ENCODE measurements at places on chromosomes 6 and 20. TPM values are rescaled to one million over a fixed set of nuclear protein-coding genes. Genes with fewer than 3 reads are reported as not detected.
A peak's percentile ranks its signal among the peaks of the same experiment; 100 is the strongest.

Gene C20orf202
- not detected for total RNA-seq

Gene KCNQ5
- not detected for total RNA-seq

Gene ZNF831
- total RNA-seq, result 0.20 TPM

Gene RFX6
- not detected for total RNA-seq

Gene BFSP1
- total RNA-seq, result 1.7 TPM

Gene VSTM2L
- total RNA-seq, result under 0.01 TPM

Gene CCDC170
- not detected for total RNA-seq

Gene ZNF334
- 0.40 TPM for total RNA-seq

Gene ADGRF4
- total RNA-seq, result not detected

Gene SPDEF
- not detected for total RNA-seq

Gene TMEM217
- total RNA-seq, result 8.5 TPM

DNA sequence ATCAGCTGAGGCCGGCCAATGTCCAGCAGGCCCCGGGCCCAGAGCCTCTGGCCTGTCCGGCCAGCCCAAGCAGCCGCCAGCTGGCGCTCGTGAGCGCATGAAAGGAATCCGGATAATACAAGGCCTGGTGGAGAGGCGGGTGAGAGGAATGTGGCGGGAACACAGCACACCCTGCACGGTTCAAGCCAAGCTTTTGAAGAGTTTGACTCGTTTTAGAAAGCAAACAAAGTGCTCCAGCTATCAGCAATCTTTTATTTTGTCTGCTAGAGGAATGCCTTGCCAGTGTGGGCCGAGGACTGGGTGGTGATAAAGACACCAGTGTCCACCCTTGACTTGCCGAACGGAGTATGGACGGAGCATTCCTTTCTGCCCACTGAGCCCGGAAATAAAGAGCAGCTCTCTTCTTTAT, 9.3 kb upstream of the NEDD9 start:
- DNase-seq, result peak; percentile 17

DNA sequence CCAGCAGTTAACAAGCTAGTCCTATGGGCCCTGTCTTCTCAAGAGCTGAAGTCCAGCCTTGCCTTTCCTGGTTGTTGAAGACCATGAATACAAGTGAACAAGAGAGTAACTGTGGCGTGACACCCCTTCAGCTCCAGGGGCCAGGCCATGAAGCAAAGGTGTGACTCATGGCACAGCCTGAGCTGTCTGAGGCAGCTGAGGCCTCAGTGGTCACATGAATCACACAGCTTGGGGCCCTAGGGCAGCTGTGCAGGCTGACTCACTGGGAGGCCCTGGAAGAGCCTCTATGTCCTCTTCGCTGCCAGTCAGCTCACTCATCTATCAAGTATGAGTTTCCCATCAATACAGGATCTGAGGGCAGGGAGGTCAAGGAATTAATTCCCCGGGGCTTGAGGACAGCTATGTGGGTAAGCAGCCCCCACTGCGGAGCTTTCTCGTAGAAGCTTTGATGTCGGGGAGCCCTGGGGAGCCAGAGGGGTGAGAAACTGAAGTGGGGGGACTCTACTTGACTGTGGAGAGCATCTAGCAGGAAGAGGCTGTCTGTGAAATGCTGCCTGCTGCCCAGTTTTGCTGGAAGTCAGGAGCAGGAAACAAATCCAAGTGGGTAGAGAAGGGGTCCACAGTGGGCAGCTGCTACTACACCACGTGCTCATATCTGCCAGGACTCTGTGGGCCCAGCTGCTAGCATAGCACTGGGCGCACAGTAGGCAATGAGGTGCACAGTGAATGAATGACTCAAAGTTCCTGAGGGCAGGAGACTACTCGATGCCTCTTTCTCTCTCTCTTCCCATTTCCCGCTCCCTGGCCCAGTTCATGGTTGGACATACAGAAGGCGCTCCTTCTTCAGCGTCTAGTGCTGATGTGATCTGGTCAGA, 13.7 kb upstream of the FAM83C start:
- DNase-seq, result peak; percentile 83

DNA sequence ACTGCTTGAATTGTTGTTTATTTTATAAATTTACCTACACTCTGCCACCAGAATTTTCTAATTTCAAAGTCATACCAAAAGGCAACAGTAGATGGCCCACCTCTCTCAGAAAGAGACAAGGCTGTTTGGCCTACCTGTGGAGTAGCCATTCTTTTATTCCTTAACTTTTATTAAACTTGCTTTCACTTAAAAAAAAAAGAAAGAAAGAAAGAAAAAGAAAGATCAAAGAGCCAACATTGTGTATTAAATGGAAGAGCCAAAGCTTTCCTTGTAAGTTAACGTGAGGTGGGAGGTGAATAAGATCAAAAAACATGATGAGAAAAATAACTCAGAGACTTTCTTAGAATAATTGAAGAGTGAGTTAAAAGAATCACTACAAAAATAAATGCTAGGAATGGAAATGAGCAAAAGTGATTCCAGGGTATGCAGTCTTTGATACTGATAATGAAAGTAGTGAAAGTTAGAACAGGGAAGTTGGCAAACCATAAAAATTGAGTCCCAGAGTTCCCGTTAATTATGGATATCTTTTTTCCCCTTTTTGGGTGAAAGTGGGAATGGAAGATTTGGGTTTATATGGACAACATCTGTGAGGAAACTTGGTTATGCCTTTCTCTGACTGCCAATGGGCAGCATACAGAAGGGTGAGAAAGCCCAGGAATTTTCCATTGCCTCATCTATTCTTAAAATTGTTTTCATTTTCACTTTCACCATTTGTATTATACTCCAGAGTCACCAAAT, 35.9 kb upstream of the MYB start:
- peak; percentile 49 for DNase-seq

DNA sequence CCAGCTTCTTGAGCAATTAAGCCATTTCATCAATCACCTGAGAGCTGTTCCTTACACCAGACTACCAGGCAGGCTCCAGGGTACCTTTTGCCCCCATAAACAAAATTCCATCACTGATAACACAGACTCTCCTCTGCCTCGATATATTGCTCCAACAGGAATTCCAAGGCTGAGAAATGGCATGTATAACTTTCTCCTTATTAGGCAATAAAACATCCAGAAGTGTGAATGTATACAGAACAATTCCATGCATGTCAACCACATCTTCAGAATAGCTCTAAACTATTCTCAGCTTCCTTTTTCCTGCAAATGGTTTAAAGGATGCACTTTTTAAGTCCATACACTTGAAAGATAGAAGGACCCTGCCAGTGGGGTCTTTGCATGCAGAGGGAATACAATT, 73.8 kb downstream of the EDN3 start:
- DNase-seq, result no peak

DNA sequence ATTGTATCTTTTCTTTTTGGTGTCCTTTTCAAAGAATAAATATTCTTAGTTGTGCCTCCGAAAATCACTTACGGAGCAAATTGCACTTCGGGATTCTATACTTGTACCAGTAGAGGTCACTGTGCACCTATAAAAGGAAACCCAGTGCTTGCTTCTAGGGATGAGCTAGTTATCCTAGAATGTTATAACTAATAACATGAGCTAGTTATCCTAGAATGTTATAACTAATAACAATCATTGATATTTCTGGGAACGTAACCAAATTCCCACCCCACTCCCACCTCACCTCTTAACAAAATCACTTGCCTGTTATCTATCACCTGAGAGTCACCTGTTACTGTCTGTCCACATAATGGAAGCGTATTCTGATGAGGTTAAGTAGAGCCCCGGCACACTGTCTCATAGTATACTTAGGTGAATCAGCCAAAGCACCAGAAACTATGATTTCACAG, 126.9 kb upstream of the TIAM2 start:
- peak; percentile 70 for DNase-seq

DNA sequence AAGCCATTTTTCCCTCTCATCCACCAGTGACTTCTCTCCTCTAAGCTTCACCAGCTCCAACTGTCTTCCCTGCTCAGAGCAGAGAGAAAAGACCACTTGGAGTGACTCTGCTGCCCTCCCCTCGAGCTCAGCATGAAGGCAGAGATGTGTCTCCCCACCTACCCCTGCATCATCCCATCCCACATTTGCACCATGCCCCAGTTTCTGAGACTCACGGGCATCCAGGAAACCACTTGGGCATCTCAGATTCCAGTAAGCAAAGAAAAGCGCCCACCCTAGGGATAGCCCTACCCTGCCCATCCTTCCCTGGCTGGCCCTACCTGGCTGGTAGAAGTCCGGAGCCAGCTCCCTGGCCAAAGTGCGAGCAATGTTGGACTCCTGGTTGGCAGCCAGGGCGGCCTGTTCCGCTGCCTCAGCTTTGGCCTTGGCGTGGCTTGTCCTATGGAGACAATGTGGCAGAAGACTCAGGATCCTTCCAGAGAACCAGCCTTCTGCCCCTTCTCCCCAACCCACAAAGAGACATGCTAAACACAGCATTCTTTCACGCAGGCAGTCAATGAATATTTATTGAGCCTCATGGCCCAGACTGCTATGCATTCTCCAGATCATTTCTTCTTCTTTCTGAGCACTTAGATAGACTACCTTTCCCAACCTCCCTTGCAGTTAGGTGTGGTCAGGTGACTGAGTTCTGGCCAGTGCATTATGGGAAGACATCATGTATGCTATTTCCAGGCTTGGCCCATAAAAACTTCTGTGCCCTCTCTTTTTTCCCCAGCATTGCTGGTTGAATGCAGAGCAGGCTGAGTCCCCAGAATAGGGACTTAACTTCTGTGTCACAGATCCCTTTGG, 68.6 kb downstream of the JPH2 start:
- DNase-seq, result no peak

DNA sequence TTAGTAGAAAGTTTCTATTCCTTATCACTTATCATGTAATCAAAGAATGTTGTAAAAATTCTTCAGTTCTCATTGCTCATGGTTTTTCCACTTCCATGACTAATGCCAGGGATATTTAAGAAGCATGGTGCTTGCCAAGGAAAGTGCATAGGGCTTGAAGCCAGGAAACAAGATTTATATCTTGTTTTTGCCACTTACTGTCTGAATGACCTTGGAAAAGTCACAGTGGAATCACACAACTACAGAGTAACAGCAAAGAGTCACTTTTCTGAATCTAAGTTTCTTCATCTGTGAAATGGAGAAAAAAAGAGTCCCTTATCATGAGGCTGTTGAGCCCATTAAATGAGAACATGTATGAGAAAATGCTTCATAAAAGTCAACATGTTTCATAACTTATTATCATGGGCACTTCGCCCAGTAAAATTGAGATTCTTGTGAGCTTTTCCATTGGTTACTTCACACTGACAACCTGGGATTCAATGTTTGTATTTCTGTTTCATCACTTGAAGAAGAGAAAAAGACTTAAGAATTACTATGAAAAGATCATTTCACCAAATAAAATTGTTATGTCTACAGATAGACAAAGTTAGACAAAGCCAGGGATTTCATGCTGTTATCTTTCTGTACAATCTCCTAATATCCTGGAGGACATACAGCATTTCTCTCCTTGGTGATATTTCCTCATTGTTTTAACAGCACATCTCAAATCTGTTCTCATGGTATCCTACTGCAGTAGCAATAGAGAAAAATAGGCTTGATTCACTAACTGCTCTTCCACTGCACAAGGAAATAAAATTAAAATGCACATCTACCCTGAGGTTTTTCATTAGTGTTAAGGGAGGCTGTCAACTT, 7.6 kb upstream of the BMP5 start:
- peak; percentile 4 for DNase-seq

DNA sequence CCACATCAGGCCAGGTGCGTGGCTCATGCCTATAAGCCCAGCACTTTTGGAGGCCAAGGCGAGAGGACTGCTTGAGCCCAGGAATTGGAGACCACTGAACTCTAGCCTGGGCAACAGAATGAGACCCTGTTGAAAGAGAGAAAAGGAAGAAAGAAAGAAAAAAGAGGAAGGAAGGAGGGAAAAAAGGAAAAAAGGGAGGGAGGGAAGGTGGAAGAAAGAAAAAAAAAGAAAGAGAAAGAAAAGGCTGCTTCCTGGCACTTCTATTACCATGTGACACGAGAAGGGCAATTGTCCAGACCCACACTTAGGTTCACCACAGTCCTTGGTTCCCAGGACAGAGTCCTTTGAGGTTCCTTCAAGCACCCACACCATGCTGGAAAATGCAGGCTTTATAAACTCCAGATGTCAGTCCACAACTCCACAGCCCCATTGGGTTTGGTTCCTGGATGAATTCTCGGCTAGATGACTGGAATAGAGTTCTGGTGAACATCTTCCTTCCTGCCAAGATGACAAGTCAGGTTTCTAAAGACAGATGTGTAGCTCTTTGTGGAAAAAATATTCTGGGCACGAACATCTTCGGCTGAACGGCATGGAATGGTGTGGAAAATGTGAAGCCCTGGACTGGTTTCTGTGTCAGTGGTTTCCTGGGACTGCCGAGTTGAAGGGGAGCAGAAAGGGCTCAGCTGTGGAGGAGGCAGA, 32.5 kb downstream of the NT5E start:
- no peak for DNase-seq

GRCh38 chr20:23153696-23154341, 67.7 kb upstream of the CD93 start:
- DNase-seq, result no peak

DNA sequence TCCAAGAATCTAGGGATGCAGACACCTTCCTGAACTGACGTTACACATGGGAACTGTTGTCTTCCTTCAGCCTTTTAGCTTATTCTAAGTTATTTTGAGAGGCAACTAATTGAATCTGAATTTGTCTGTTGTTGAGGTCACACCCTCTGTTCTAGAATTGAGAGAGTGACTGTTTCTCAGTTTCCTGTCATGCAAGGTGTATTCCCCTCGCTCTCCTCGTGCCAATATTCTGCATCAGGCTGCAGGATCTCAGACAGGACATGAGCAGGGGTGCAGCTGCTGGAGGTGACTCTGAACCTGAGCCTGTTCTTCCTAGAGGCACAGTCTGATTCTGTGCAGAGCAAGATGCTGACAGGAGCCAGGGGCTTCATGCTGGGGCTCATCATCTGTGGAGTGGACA, 52.5 kb downstream of the HLA-DPB1 start:
- no peak for DNase-seq

GRCh38 chr20:63363981-63364561, 2.9 kb upstream of the CHRNA4 start:
- no peak for DNase-seq

GRCh38 chr6:12010635-12011275, 1.4 kb upstream of the HIVEP1 start:
- DNase-seq, result no peak

DNA sequence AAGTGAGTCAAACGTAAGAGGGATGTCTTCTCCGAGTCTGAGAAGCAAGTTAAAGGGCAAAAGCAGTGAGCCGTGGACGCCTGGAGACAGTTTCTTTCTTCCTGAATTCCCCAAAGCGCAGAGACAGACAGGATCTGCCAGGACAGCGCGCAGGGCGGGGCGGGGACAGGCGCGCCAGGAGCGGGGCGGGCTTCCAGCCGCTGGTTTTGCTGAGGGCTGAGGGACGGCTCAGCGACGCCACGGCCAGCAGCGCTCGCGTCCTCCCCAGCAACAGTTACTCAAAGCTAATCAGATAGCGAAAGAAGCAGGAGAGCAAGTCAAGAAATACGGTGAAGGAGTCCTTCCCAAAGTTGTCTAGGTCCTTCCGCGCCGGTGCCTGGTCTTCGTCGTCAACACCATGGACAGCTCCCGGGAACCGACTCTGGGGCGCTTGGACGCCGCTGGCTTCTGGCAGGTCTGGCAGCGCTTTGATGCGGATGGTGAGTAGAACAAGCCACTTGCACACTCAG, at the start of gene SCGN:
Gene SCGN (plus strand): TSS at position 209 of the 509 bp plus-strand sequence. CDS start 189 bp downstream, at position 398.
- DNase-seq, result peak; percentile 65
